CD4-positive, CD25-positive, alpha-beta regulatory T cell (primary cell): ENCODE measurements at places on chromosomes 2 and 18.
A peak's percentile ranks its signal among the peaks of the same experiment; 100 is the strongest.

DNA sequence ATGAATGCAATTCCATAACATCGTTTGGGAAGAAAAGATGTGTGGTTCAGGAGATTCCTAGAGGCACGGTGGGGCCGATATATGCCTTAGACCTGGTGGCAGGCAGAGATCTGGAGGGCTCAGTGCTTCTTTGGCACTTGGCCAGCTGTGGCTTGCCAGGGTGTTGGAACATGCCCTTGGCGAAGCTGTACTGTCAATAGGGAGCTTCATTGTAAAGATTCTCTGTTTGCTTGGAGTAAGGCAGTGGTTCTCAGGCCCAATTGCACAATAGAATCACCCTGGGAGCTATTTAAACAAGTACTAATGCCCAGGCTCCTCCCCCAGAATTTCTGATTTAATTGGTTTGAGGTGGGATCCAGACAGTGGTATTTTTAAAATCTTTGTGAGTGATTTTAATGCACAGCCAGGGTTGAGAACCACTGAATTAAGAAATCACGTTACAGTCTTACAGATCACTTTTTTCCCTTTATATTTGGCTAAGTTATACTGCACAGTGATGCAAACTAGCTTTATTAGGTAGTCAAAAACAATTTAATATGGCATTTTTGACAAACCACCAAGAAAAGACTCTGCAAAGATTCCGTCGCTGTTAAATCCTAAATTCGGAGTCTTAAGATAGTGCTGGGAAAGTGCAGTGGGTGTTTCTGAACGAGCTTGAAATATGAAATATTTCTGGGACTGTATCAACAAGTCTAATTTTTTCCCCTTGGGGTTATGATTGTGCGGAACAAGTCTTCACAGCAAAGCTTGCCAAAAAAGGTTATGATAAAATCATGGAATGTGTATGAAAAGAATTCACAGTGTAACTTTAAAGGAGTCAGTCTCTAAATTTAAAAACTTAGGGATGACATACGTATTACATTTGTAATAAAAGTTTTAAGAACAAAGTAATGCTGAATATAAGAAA, 78.0 kb downstream of the CRIM1 start:
- no peak for DNase-seq

- DNase-seq: peak; percentile 50
These were observed 60.6 kb downstream of the CAB39 start for GRCh38 chr2:230773039-230773773.

- DNase-seq: no peak
These were observed 22.3 kb upstream of the SERPINB5 start for GRCh38 chr18:63454497-63454896.

GRCh38 chr18:35731701-35732100, 150.2 kb downstream of the GALNT1 start:
- no peak for DNase-seq

DNA sequence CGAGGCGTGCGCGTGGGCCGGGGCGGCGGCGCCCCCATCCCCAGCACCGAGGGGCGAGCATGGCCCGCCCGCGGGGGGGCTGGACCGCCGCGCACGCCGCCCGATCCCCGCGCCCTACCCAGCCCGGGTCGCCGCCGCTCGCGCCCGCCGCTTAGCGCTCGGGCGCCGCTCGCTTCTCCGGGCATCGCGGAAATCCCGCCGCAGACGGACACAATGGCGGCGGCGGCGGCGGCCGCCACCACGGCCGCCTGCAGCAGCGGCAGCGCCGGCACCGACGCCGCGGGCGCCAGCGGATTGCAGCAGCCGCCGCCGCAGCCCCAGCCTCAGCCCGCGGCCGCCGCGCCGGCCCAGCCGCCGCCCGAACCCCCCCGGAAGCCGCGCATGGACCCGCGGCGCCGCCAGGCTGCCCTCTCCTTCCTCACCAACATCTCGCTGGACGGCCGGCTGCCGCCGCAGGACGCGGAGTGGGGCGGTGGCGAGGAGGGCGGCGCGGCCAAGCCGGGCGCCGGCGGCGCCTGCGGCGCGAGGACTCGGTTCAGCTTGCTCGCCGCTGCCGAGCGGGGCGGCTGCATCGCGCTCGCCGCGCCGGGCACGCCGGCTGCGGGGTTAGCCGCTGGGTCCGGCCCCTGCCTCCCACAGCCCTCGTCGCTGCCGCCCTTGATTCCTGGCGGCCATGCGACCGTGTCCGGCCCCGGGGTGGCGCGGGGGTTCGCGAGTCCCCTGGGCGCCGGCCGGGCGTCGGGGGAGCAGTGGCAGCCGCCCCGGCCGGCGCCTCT, 453 bp downstream of the CABLES1 start:
- peak; percentile 40 for DNase-seq

- DNase-seq: no peak
These were observed 6.0 kb upstream of the UGT1A5 start for GRCh38 chr2:233706720-233707119.

DNA sequence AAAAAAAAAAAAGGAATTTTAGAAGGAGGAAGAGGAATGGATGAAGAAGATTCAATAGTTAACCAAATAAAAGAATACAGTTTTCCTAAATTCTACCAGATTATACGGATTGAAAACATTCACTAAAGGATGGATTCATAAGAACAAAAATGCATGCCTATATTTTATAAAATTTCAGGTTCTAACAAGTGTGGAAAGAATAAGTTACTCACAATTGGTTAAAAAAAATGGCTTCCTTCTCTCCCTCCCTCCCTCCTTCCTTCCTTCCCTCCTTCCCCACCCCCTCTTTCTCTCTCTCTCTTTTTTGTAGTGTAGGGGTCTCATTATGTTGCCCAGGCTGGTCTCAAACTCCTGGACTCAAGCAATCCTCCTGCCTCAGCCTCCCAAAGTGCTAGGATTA, 1.6 kb upstream of the TP53I3 start:
- no peak for DNase-seq

DNA sequence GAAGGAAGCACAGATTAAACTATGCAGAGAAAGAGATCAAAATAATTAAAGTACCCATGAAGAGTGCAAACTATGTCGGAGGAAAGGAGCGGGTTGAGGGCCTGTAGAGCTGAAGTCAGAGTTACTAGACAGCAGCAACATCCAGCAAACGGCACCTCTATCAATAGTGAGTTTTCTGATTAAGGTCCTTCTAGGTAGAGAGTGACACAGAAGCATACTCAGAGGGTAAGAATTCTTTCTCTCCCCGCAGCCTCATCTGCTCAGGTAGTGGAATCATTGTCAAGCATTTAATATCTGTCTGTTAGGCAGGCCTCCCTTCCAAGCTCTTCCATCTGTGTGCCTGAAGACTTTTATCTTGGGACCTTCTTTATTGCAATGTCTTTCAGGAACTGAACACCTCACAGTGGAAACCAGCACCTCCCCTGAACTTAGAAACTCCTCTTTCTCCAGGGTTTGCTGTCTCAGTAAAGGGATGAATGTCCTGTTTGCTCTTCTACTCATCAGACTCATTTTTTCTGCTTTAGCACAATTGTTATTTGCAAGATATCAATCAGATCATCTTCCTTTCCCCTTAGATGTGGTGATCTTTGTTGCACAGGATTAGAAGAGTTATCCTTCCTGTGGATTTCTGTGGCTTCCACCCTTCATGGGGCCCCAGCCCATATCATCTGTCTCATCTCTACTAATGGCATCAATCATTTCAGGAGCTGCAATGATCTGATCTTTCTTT, 28.8 kb downstream of the SP140 start:
- peak; percentile 33 for DNase-seq

GRCh38 chr2:192634557-192634956, 439.8 kb upstream of the TMEFF2 start:
- no peak for DNase-seq

DNA sequence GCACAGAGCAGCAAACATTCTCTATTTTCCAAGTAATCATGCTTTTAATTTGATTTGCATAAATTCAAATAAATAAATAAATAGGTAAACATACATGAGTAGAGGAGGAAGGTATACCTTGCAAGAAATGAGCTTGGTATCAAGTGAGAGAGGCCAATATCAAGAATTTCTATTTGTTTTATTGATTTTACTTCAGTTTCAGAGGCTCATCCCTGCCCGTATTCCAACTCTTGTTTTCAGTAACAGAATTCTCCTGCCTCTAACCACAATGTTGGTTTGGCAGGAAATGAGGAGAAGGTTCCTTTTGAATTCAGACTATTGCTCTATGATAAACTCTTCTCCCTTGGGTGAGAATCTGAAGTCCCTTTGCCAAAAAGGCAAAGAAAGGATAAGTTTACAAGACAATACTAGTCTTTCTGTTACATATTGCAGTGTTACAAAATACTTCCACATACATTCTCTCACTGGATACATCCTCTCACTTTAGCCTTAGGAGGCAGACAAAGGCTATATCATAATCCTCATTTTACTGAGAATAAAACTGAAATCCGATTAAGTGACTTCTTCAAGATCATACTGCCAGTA, 68.3 kb upstream of the ZNF397 start:
- DNase-seq: no peak

DNA sequence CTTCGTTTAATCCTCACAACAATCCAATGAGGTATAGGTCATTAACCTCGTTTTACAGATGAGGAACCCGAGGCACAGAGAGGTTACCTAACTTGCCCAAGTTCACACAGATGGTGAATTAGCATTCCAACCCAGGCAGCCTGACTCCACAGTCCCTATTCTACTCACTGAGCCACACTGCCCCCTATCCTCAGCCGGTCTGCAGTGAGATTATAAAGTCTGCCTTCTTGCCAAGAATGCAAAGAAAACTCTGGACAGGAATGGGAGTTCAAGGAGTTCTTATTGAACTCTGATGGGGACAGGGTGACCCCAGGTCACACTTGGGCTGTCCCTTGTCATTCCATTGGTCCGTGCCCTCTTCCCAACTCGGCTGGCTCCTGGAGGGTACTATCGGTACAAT, 118.1 kb upstream of the MSH6 start:
- no peak for DNase-seq

DNA sequence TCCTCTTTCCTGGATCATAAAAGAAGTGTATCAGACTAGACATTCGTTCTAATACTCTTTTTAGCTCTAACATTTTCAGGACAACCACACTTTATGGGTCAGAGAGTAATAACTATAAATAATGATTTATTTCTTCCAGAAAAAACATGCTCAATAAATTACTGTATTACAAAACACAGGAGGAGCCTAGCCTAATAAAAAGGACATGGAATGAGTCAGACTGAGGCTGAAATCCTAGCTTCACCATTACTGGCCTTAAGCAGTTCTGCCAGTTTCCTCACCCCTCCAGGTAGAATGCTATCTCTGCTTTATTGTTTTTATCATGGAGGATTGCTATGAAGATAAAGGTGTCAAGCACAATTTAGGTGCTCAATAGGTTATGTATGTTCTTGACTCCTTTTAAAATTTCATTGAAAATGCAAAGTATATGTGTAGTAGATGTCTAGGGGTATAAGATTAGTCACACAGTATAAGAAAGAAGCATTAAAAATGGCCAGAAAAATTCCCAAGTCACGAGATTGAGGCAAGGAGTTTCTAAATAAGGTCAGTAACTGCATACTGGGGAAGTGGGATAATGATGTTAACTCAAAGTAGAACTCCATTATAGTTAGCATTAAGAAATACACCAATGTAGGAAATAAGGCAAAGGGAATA, 105.5 kb upstream of the NEUROD1 start:
- no peak for DNase-seq

GRCh38 chr2:237455764-237456163, 31.3 kb upstream of the MLPH start:
- no peak for DNase-seq

GRCh38 chr18:66727991-66728390, 124.1 kb upstream of the CDH19 start:
- no peak for DNase-seq

DNA sequence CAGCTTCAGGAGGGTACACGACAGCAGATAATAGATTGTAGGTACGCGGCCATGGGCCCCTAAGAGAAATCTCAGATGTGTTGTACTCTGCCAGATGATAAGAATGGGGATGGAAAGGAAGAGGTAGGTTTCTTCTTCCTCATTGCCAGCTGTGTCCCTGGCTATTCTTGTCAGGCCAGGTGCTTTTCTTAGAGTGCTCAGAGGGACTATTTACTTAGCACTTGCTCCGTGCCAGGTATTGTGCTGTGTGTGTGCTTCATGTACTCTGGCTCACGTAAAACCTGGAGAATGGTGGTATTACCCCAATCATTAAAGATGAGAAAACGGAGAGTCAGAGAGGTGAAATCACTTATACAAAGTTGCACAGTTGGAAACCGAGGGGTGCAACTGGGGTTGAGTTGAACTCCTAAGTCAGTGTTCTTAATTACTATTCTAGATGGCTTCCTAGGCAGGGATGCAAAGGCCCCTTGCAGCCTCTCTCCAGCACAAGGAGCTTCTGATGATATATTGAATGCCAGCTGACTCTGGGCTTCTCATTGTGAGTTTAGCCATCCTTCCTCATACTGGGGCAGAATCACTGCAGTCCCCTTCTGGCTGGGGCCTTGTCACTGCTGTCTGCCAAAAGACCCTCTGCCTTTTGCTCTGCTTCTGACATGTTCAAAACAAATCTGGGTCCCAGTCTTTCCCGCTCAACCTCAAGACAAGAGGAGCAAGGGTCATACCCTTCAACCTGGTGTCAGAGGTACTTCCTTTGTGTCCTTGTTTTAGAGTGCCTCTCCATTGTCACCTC, 60.7 kb downstream of the LYPD1 start:
- no peak for DNase-seq

GRCh38 chr2:30756971-30757370, 50.3 kb downstream of the CAPN13 start:
- no peak for DNase-seq

DNA sequence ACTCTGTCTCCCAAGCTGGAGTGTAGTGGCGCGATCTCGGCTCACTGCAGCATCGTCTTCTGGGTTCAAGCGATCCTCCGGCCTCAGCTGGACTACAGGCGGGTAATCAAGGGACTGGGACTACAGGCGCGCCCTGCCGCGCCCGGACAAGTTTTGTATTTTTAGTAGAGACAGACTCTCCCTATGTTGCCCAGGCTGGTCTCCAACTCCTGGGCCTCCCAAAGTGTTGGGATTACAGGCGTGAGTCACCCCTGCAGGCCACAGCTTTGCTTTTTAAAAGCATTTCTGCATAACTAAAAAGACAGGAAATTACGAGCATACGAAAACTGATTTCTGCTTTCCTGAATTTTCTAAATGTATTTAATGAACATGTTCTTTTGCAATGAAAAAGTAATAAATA, 916 bp upstream of the OSBPL1A start:
- DNase-seq: no peak

GRCh38 chr2:23402205-23402740, 17.3 kb downstream of the KLHL29 start:
- DNase-seq: no peak

GRCh38 chr2:430291-431040, 142.6 kb upstream of the ALKAL2 start:
- no peak for DNase-seq

- DNase-seq: no peak
These were observed 96.6 kb downstream of the CPO start for GRCh38 chr2:207035875-207036274.

- DNase-seq: no peak
These were observed 360.3 kb downstream of the IRS1 start for GRCh38 chr2:226439337-226439736.

GRCh38 chr18:30280861-30281470, 761.6 kb downstream of the DSC3 start:
- no peak for DNase-seq

- no peak for DNase-seq
These were observed 53.4 kb downstream of the LPIN1 start for GRCh38 chr2:11799826-11800225.

GRCh38 chr2:17373741-17374140, 144.5 kb downstream of the RAD51AP2 start:
- no peak for DNase-seq

- no peak for DNase-seq
These were observed 389.0 kb downstream of the SOX11 start for GRCh38 chr2:6080932-6081753.
